ENCODE measurements at places on chromosomes 6 and 20.

DNA sequence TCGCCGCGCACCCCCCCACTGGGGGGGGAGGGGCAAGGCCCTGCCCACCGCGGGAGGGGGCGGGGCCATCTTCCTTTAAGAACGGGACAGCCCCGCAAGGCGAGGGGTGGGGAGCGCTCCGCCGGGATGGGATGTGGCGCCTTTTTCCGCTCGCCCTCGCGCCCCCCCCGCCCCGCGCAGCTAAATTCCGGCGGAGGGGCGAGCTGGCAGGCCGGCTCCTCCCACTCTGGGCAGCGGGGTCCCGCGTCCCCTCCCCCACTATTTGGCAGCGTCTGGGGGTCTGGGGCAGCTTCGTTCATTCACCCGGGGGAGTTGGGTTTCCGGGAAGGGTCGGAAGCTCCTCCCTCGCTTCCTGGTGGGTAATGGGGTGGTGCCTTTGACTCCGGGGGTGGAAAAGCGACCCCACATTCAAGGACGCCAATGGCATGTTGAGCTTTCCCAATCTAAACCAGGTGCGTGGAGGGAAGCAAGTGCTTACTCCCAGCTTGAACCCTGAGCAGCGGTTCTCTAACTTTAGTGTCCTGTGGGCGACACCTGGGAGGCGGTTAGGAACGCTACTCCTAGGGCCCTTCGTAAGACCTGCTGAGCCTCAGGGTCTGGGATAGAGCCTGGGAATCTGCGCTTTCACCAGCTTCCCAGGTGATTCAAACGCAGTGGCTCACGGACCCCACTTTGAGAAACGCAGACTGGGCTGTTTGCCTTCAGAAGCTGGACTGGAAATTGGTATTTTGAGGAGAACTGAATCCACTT is 927 bp downstream of the ASXL1 start:
- DNase-seq, result peak; percentile 87

GRCh38 chr6:165834613-165835259 is 171.7 kb upstream of the PDE10A start:
- DNase-seq, result no peak

GRCh38 chr20:25484224-25484846 is 76.9 kb downstream of the GINS1 start:
- no peak for DNase-seq

DNA sequence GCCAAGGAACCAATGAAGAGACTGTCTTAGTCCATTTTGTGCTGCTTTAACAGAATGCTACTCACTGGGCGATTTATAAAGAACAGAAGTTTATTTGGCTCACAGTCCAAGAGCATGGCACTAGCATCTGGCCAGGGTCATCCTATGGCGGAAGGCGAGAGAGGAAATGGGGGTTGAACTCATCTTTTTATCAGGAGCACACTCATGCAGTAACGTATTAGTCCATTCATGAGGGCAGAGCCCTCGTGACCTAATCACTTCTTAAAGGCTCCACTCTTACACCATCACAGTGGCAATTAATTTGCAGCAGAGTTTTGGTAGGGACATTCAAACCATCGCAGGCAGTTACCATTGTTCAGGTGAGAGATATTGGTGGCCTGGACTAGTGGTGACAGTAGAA is 8.5 kb downstream of the ARFGEF2 start:
- DNase-seq, result peak; percentile 25

GRCh38 chr6:20236344-20236743 is 24.1 kb upstream of the MBOAT1 start:
- DNase-seq, result no peak

DNA sequence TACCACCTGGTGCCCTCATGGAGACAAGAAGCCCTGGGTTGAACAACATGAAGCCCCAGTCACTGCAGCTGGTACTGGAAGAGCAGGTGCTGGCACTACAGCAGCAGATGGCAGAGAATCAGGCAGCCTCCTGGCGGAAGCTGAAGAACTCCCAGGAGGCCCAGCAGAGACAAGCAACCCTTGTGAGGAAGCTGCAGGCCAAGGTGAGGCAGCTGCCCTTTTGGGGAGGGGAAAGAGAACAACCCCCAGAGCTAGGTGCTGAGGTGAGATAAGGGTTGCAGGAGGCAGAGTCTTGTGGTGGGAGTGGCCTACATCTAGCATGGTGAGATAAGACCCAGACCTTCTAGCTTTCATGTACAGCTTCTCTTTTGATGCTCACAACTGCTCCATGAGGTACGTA is 7.0 kb downstream of the CEP250 start:
- DNase-seq, result no peak

GRCh38 chr20:23048283-23049200 is 930 bp downstream of the THBD start:
- DNase-seq, result peak; percentile 14

DNA sequence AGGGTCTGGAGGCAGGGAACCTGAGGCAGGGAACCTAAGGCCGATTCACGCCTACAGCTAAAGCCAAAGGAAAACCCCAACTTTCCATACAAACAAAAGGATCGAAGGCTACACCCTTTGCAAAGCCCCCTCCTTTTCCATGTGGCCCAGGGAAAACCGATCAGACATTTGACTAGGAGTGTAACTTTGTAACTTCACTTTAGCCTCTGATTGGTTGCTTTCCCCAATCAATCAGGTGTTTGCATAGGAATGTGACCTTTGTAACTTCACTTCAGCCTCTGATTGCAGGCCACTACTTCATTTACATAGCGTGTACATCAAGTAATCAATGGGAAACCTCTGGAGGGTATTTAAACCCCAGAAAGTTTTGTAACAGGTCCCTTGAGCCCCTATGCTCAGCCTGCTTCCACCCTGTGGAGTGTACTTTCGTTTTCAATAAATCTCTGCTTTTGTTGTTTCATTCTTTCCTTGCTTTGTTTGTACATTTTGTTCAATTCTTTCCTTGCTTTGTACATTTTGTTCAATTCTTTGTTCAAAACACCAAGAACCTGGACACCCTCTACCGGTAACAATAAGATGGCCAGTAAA is 43.3 kb downstream of the CHD6 start:
- no peak for DNase-seq

- DNase-seq, result no peak
Measured at GRCh38 chr6:54899986-54900385, 53.4 kb downstream of the FAM83B start.

DNA sequence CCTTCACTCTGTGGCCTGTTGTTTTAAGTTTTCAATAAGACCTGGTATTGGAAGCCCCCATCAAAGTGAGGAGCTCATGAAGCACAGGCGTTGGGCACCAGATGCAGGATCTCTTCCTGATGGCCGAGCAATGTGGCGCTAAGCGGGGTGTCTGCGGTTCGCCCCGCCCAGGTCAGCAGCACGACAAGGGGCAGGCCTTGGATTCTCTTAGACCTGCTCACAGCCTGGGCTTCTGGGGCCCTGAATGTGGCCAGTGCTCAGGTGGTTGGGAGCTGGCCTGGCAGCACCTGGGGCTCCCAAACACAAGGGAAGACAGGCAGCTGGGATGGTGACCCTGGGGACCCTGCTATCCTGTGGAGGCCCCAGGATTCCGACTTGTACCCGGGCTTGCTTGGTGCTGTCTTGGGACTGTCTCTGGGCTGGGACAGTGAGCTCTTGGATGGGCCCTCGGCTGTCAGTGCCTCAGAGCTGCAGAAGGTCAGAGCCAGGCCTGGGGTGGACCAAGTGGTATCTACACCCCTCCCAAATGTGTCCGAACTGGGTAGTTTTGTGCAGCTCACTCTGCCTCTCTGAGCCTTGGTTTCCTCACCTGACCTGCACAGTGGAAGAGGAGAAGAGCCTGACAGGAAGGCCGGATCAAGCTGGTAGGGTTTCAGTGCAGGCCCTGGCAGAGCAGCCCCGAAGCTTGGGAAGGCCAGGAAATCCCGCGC is 69.1 kb downstream of the PHACTR3 start:
- no peak for DNase-seq

GRCh38 chr6:128425856-128426255 is 94.5 kb downstream of the PTPRK start:
- no peak for DNase-seq

GRCh38 chr20:51735728-51736600 is 32.2 kb downstream of the ATP9A start:
- DNase-seq, result no peak

DNA sequence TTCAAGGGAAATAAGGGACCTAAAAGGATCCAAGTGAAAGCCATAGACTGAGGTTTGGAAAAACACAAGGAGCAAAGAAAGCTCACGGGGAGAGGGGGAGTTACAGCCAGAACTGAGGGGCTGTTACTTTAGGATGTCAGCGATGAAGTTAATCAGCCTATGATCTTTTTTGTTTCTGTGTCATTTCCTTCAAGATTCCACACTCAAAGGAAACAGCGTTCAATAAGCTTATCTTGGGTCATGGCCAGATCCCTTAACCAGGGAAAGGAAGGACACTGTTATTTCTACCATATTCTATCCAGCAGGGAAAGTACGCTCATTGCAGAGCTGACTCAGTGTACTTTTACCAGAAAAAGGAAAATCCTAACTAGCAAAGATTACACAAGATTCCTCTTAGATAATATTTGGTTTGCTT is 132.8 kb downstream of the PFDN4 start:
- DNase-seq, result no peak

DNA sequence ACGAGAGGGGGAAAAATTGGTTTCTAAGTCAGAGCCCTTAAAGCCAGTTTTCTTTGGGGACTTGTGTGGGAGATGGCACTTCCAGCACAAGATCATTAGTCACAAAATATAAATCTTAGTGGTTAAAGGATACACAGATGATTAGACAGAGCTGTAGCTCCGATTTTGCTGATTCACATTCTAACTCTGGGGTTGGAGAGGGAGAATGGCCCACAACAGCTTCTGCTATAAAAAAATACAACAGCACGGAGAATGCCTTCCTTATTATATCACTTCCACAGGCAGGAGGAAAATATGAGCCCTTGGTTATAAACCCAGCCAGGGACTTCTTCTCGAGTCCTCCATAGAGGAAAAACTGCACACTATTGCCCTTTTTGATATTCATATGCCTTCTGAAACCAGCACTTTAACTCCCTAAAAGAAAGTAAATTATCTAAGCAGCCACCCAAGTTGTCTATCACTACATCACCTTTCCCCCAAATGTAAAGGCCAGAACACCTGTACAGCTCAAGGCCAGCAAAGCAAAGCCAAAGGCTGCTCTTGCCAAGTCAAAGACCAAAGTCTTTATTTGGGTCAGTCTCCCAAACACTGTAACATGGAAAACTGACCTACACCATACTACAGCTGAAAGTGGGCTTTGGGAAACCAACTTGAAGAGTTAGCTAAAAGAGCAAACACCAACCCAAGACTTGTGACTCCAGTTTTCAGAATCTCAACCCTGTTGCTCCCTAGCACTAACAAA is 10.4 kb downstream of the MRPL14 start:
- peak; percentile 95 for DNase-seq

DNA sequence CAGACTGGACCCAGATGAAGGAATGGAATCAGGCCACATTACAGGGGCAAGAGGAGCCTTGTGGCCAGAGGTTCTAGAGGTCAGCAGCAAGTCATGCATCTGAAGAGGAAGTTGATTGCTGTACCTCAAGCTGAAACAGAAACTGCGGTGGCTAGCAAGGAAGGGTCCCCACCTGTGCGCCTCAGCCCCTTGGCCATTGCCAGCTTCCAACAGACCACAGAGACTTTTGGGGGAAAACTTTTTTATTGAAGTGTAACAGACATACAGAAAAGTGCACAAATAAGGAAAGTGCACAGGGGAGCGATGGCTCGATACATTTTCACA is 26.8 kb upstream of the SLC9A8 start:
- DNase-seq, result no peak

- DNase-seq, result no peak
Measured at GRCh38 chr6:43940071-43940392, 170.0 kb downstream of the VEGFA start.

DNA sequence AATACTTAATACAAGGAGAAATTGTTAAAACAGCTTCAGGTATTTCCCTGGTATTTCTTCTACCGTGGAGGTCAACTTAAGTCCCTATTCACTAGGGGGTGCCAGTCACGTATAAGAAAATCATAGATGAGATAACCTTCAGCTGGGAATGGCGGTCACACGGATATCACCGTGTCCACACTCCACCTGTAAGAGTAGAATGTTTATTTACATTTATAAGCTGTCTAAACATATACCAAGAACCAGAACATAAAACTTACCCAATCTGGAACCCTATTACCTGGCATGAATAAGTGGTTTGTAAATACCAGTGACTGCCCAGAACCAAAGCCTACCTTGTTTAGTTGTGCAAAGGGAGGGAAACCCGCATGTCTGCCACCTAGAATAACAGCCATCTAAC is 1.9 kb upstream of the ELOVL4 start:
- DNase-seq, result peak; percentile 83

GRCh38 chr6:10460096-10460495 is 45.2 kb upstream of the TFAP2A start:
- no peak for DNase-seq

DNA sequence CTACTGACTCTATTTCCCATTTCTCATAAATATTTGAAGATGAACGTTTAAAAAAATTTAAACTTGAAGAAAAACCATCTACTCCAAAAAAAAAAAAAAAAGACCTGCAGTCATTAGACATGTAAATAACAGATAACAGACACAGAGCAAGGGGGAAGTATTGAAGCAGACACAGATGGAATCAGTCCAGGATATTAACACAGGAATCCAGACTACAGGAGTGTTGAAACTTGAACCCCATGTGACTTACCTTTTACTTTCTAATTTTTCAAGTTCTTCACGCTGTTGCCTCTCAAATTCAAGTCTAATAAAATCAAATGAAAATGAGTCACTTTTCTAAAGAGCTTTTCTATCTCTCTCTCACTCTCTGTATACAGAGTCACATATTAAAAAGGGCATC is 191.8 kb downstream of the KIF16B start:
- DNase-seq, result no peak

DNA sequence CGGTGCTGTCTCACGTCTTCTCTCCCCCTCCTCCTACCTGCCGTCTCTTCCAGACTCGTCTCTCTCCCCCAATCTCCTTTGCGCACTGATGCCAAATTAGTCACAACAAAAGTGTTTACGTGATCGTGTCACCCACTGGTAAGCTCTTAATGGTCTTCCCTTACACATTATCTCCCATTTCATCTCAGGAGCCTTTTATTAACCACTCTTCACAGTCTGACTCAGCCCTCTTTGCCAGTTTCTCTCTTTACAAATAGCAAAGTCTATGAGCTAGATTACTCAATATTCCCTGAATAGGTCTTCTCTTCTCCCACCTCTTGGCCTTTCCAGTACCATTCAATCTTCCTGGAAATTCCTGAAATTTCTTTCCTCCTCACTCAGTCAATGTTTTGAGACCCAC is 247.0 kb downstream of the ESR1 start:
- peak; percentile 88 for DNase-seq

DNA sequence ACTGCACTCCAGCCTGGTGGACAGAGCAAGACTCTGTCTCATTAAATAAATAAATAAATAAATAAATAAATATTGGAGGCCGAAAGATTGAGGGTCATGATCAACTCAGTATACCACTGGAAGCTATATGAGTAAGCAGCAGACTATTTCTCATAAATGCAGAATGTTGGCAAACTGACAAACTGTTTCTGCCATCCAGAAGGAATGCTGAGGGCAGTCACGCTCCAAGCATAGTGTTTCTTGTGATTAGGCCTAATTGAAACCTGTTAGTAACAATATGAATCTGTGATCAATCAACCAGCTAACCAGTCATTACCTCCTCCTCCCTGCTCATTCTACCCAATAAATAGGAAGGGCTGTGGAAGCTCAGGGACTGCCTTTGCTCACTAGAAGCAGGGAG is 15.2 kb upstream of the KCNK15 start:
- DNase-seq, result peak; percentile 99

Measured in ELR (cell line).